ENCODE measurements at places on chromosomes 16 and 17.

GRCh38 chr17:30915833-30916611 is 5.7 kb upstream of the ADAP2 start:
- no peak for DNase-seq

GRCh38 chr16:87425941-87426340 is 33.8 kb downstream of the MAP1LC3B start:
- DNase-seq, result no peak

- no peak for DNase-seq
Measured at GRCh38 chr17:82390860-82391435, 19.4 kb downstream of the UTS2R start.

- no peak for DNase-seq
Measured at GRCh38 chr16:67429053-67429798, 1.7 kb upstream of the HSD11B2 start.

- DNase-seq, result no peak
Measured at GRCh38 chr17:10156077-10156435, 42.4 kb downstream of the GAS7 start.

GRCh38 chr17:21814776-21815175 is 122.5 kb downstream of the KCNJ18 start:
- no peak for DNase-seq

GRCh38 chr16:62404842-62405611 is 368.8 kb upstream of the CDH8 start:
- DNase-seq, result no peak

DNA sequence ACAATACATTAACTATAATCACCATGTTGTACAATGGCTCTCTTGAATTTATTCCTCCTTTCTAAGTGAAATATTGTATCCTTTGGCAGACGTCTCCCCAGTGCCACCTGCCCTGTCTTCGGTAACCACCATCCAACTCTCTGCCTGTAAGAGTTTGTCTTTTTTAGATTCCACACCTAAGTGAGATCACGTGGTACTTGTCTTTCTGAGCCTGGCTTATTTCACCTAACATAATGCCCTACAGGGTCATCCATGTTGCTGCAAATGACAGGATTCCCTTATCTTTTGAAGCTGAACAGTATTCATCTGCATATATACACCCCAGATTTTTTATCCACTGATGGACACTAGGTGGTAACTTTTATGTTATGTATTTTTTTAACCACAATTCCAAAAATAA is 24.2 kb downstream of the ORC6 start:
- DNase-seq, result no peak

DNA sequence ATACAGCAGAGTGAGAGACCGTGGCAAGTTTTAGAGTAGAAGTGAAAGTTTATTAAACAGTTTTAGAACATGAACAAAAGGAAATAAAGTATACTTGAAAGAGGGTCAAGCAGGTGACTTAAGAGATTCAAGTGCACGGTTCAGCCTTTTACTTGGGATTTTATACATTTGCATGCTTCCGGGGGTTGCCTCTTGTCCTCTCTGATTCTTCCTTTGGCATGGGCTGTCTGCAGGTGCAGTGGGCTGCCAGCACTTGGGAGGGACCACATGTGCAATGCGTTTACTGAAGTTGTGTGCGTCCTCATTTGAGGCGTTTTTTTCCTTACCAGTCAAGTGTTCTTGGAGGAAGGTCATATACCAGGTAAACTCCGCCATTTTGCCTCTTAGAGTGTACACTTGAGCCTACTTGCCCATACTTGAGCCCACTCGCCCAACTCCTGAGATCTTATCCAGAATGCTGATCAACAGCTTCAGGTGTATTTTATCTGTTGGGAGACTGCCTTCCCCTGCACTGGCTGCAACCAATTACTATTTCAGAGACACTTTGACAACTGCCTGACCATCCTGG is 195.2 kb downstream of the IRX5 start:
- DNase-seq, result no peak

DNA sequence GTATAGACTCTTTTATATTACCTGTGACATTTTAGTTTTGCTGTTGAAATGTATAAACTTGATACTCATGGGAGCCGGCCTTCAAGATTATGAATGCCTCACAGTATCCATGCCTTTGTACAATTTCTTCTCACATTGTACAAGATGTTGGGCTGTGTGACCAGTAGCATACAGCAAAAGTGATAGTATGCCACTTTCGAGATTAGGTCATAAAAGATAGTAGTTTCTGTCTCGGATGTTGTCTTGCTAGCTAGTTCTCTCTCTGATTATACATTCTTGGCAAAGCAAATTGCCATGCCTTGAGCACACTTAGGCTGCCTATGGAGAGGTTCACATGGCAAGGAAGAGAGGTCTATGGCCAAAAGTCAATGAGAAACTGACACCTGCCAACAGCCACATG is 1309.8 kb upstream of the CDH8 start:
- DNase-seq, result no peak

GRCh38 chr17:12977008-12977751 is 40.6 kb downstream of the ELAC2 start:
- no peak for DNase-seq

- DNase-seq, result no peak
Measured at GRCh38 chr17:42920922-42921321, 20.3 kb downstream of the G6PC1 start.

GRCh38 chr16:85306793-85307551 is 194.7 kb upstream of the CIBAR2 start:
- DNase-seq, result no peak

- DNase-seq, result no peak
Measured at GRCh38 chr17:9905902-9906301, 831 bp upstream of the RCVRN start.

- DNase-seq, result no peak
Measured at GRCh38 chr17:32494621-32495358, 8.0 kb downstream of the CDK5R1 start.
